ENCODE measurements at places on chromosomes 3 and 15.

DNA sequence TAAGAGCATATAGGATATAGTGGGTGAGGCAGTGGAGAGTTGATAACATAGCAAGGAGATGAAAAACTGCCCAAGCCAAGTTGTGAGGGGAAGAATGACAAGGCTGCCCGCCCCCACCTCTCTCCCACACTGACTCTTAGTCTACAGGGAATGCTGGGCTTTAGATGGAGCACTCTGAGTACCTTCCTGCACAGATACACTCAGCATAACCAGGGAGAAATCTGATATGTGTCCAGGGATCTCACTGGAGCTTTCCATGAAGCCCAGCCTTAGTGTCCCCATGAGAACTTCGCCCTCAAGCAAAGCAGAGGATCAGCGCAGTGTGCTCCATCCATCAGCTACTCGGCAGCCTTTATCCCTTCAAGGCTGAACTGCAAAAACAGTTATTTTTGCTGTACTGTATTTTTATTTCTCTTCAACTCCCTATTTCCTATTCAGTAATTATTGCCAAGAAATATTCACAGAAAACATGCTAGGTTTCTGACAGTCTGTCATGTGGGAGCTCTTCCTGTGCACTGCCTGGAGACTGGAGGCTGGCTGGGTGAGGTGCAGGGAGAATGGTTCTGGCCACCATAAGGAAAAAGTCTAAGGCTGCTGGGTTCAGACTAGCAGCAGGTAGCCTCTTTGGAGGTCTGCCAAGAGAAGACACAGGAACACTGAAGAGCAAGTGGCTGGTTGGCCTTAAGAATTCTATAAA is 475.2 kb upstream of the PPP2R3A start:
- no peak for DNase-seq

DNA sequence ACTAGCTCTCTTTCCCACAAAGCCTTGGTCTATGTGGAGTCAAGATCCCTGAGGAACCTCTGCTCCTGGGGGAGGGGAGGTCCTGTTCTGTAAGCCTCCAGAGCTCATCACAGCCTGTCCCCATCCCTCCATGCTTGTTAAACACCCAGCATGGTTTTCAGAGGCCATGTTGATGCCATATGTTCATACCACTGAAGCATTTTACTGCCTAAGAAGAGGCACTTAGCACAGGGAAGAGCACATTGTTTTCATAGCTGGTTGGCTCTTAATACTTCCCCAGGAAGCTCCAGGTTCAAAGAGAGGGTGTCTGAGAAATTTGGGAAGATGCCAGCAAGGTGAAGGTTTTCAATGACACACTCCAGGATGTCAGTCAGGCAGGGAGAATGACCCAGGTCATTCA is 25.6 kb downstream of the CPNE4 start:
- peak; percentile 49 for DNase-seq

- no peak for DNase-seq
Observed at GRCh38 chr3:35067750-35068149, 571.6 kb upstream of the ARPP21 start.

DNA sequence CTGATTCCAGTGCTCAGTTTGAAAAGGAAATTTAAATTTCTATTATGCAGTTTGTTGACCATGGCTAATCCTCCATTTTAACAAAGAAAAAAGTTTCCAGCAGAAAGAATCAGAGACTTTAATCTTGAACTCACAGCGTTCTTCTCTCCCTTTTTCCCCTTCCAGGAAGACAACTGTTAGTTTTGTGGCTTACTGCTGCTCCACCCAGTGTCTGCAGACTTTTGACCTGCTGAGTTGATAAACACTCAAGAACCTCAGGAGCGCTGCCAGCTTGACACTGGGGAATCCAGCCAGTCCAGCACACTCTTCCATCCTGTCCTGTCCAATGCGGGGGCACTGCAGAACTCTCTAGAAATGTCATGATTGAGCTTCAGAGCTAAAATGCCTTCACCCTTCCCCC is 134.6 kb downstream of the LRRC28 start:
- no peak for DNase-seq

GRCh38 chr3:56059731-56060130 is 408.5 kb downstream of the ERC2 start:
- no peak for DNase-seq

- DNase-seq = peak; percentile 18
Observed at GRCh38 chr3:107001635-107002034, 375.6 kb upstream of the CCDC54 start.

- DNase-seq = peak; percentile 71
Observed at GRCh38 chr3:51967384-51968169, at the start of gene PCBP4. TSS of gene PCBP4 (minus strand) at chr3:51967454. CDS start at chr3:51961240, 6,214 bp downstream.

- no peak for DNase-seq
Observed at GRCh38 chr3:11716573-11717290, 73.0 kb upstream of the VGLL4 start.

DNA sequence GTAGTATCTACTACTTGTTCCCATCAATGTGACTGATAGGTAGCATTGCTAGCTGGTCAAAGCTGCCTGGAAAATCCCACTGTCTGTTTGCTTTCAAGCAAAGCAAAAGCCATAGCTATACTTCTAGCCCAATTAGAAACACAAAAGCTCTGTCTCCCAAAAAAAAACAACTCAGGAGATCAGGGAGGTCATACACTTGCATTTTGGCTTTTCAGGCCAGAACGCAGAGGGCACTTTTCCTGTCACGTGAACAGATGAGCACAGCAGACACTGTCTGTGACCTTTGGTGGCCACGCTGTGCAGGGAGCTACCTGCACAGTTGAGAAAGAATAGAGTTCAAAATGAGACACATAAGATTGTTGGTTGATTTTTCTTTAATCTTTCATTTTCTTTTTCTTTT is 441.7 kb upstream of the PDZRN3 start:
- no peak for DNase-seq

- no peak for DNase-seq
Observed at GRCh38 chr15:78461171-78461888, 23.3 kb downstream of the IREB2 start.

DNA sequence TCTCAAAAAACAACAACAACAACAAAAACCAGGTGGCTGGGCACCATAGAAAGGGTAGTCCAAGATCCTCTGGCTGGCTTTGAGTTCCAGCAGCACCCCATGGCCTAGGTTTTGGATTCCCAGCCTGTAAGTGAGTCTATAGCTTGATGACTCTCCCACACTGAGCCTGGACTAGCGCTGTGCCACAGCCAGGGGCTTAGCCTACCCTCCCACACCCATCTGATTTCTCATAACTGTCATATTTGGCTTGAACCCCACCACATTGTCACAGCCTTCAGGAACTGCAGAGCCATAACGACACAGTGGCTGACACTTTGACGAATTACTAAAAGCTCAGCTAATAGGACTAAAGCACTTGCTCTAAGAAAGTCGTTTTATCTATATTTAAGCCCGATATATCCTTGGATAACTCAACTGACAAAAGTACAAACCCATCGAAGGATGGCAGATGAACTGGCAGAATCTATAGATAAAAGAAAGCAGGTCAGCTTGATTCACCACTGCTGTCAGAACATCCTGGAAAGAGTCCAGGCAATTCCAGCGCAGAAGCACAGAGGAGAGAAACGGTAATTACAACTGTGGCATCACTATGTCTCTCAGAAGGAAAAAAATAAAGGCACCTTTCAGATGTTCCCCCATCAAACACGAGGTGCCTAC is 62.1 kb downstream of the HOMER2 start:
- DNase-seq = peak; percentile 14

- no peak for DNase-seq
Observed at GRCh38 chr15:35054380-35054779, 30.7 kb downstream of the NANOGP8 start.

- DNase-seq = peak; percentile 29
Observed at GRCh38 chr3:120726791-120727190, 15.5 kb downstream of the RABL3 start.

GRCh38 chr3:122908251-122908650 is 113.4 kb downstream of the SLC49A4 start:
- DNase-seq = no peak

- DNase-seq = peak; percentile 86
Observed at GRCh38 chr3:71185733-71186455, 397.6 kb downstream of the FOXP1 start.

DNA sequence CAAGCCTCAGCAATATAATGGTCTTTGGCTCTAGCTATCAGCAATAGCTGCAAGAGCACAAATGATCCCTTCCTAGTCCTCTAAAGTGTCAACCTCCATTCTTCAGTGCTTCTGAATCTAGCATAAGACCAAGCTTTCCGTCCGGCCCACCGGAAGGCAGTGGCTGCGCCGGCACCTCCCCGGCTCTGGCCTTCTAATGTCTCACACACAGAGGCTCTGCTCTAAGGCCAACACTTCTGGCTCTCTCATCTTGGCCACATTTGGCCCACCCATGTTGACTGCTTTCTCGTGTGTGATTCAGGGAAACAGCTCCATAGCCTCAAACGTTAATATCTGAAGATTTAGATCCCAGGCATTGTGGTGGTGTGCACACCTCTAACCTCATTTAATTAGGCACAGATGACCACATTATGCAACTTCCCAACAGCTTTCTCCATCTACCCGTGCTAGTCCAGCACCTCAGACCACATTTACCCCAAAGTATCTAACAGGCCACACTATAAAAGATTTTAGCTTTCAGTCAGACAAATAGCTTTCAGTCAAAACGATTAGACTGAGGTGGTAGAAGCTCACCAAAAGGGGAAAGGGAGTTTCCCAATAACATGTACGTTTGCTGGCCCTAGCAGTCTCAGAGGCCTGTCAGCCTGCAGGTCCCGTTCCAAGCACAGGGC is 19.3 kb downstream of the SLC51A start:
- DNase-seq = no peak

DNA sequence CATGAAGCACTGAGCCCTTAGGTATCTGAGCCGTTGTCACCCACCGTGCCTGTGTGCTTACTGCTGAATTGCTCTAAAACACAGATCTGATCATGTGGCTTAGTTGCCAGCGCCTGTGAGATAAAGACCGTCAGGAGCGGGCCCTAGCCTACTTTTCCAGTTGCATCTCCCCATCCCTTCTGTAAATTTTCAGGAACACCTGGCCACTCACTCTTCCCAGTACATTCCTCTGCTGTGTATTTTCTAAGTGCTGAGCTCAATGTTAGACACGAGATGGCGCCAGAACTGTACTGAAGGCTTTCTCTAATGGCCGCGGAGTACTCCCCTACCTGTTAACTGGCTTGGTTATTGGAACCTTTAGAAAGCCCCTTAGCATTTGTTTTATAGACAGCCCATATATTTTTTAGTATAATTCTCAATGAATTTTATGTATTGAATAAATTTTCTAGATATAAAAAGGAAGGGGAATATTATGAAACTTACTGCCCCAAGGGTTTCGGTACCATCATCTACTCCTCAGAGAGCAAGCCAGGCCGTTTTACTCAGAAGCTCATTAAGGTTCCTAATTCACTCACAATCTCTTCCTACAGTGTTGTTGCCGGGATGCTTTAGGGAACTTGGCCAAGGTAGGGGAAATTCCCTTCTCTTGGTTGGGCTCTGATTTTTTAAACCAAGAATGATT is 16.7 kb upstream of the WNT7A start:
- DNase-seq = peak; percentile 61

DNA sequence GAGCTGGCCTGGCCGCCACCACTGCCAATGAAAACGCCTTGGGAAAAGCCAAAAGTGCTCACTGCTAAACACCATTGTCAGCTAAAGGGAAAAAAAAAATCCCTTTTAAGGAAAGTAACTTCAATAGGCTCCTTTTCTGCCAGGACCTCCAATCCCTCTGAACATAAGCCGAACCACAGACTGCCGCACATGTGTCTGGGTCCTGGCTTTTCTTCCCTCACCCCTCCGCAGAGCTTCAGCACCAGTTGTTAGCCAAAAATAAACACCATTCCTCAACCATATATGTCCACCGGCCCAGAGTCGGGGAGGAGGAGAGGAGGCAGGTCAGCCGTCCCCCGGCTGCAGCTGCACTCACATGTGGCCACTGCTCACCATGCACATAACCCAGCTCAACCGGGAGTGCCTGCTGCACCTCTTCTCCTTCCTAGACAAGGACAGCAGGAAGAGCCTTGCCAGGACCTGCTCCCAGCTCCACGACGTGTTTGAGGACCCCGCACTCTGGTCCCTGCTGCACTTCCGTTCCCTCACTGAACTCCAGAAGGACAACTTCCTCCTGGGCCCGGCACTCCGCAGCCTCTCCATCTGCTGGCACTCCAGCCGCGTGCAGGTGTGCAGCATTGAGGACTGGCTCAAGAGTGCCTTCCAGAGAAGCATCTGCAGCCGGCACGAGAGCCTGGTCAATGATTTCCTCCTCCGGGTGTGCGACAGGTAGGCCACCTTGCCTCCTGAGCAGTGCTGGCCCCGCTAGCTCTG is at the start of gene FBXL22:
FBXL22 (plus strand) TSS at position 350 of the 753 bp plus-strand sequence; CDS start at position 356, 6 bp downstream.
- DNase-seq = peak; percentile 44

GRCh38 chr3:178916223-178916622 is 155.4 kb downstream of the ZMAT3 start:
- DNase-seq = no peak

GRCh38 chr3:157074490-157074889 is 85.5 kb downstream of the CCNL1 start:
- no peak for DNase-seq

GRCh38 chr3:61813636-61814035 is 252.3 kb downstream of the PTPRG start:
- peak; percentile 70 for DNase-seq

GRCh38 chr15:93103823-93104222 is 14.8 kb upstream of the RGMA start:
- no peak for DNase-seq

- DNase-seq = peak; percentile 20
Observed at GRCh38 chr15:80367094-80367493, 37.1 kb upstream of the ARNT2 start.

GRCh38 chr3:14744556-14744955 is 69.6 kb downstream of the C3orf20 start:
- no peak for DNase-seq

DNA sequence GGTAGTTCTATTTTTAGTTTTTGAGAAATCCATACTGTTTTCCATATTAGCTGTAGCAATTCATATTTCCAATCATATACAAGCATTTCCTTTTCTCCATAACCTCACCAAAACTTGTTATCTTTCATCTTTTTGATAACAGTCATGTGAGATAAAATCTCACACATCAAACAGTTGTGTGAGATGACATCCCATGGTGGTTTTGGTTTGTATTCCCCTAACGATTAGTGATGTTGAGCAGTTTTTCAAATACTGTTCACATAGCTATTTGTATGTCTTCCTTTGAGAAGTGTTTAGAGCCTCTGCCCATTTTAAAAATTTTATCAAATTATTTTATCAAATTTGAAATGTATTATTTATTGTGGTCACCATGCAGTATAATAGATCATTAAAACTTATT is 50.4 kb downstream of the FAM227B start:
- no peak for DNase-seq

- peak; percentile 25 for DNase-seq
Observed at GRCh38 chr3:168117059-168117458, 21.3 kb upstream of the GOLIM4 start.

DNA sequence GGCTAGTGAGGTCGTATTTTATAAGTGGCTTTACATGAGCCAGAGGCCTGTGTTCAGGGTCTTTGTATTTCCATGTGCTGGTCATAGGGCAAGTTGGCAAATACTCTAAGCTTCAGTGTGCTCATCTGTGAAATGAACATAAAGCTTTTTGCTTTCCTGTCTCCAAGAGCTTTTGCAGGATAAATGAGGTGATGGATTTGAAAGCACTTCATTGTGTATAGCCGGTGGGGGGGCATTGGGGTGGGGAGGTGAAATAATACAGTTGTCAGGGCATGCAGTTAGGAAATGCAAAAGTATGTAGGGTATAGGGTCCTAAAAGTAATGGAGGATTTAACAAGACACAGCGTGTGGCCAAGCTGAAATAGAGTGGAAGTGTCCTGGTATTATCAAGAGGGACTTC is 67.7 kb downstream of the ARNT2 start:
- DNase-seq = no peak

GRCh38 chr3:53696401-53697172 is 149.6 kb downstream of the CHDH start:
- DNase-seq = no peak
